Stimulated activated CD4-positive, alpha-beta T cell treated with anti-CD3 and anti-CD28 coated beads, Interleukin-1b, Interleukin-23, amount 100 ng/mL, for 1 hour (primary cell): ENCODE measurements at places on chromosomes 16 and 17.

GRCh38 chr17:80884811-80885210, 106.8 kb upstream of the CHMP6 start:
- no peak for DNase-seq

DNA sequence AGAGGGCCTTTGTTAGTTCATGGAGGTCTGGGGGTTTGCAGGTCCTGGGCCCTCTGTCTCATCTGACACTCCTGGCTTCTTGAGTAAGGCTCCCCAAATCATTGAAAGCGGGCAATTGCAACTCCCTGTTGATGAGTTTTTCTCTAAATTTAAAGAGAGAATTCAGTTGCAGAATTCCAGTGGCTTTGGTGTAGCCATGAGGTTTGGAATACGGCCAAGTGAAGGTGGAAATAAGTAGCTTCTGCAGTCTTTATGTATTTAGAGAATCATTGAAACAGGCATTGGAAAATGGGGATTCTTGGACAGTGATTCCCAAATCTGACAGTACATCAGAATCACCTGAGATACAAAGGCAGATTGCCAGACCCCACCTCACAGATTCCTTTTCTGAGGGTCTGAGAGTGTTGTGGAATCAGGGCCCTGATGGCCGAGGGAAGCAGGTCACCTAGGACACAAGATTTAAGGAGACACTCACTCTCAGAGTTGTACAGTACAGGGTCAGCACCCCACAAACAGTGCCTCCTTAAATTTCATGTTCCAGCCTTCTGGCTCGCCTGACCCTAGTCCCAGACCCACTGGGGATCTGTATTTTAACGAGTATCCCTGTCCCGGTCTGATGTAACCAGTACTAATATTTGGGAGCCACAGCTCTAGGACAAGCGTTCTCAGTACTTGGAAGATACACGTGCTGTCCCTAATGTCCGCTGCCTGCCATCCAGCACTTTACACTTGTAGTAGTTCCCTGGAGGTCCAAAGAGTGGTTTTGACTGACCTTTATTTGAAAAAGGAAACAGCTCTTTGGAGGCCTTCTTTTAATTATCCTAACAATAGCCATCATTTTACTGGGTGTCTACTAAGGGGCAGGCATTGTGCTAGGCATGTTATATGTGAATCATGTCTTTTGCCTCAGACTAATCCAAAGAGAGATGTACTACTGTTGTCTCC, 37.8 kb downstream of the YPEL2 start:
- DNase-seq: no peak

- peak; percentile 77 for DNase-seq
Observed at GRCh38 chr17:47733047-47733673, at the start of gene TBX21. TSS of gene TBX21 (plus strand) at chr17:47733236. CDS start at chr17:47733455, 219 bp downstream.

DNA sequence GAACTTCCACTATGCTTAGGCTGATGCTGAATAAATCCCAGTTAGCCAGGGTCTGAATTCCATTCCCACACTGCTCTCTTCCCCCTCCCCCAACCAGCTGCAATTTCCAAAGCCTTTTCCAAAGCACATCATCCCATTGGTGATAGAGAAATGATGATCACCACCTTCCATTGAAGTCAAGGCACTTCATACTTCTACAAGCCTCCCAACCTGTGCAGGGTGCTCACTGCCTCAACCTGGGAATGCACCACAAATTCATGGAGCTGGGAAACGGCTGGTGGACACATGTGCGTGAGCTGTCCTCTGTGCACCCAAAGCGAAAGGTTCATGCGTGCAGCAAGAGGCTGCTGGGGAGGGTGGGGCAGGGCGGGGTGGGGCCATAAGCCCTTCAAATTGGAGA, 302.7 kb upstream of the IRX3 start:
- DNase-seq: no peak

DNA sequence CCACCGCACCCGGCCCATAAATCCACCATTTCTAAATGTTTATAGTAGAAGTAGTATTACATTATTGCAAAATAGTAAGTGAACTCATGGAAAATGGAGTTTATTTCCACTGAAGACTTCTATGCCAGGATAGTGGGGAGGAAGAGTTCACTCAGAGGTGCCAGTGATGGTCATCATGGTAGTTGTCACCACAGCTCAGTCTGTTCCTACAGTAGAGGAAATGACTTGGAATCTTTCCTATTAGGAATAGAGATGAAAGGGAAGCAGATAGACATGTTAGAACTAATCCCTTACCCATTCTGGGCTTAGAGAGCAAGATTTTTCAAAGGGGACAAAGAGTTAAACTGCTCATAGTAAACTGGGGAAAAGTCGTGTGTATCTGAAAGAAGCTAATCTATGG, 20.1 kb downstream of the MRPL45 start:
- no peak for DNase-seq

GRCh38 chr17:45296833-45297124, 20.0 kb downstream of the MAP3K14 start:
- DNase-seq: no peak

DNA sequence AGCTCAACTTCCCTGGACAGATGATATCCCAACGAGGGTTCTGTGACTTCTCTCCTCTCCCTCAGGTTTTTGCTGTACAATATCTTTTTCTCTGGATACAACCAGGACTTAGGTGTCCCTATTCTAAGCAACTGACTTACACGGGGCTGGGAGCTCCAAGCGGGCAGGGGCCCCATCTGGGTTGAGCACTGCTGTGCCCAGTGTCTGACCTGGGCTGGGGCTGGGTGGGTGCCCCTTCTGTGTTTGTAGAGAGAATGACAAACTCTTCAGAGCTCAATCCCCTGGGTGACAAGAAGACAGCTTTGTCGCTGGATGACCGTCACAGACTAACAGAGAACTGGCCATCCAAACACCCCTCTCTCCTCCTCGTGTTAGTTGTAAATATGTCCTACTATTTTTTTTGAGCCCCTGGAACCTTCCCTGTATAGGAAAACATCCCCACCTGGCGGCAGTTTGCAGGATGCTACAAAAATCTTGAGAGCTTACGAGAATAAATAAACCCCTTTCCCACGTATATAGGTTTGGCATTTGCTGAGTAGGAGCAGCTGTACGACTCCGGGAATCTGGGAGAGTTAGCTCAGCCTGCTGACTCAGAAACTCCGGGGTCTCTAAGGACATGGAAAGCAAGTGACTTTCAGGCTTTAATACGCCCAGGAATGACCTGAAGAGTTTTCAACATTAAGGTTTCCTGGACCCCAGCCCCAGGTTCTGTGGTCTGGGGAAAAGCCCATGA, 23.7 kb upstream of the RCVRN start:
- no peak for DNase-seq

GRCh38 chr16:21260870-21261791, 17.0 kb downstream of the CRYM start:
- DNase-seq: no peak

- DNase-seq: no peak
Observed at GRCh38 chr17:32311028-32311536, 30.9 kb downstream of the C17orf75 start.

- DNase-seq: peak; percentile 63
Observed at GRCh38 chr17:8162233-8162996, at the start of gene VAMP2. TSS of gene VAMP2 (minus strand) at chr17:8162948. CDS start at chr17:8162879, 69 bp downstream.

DNA sequence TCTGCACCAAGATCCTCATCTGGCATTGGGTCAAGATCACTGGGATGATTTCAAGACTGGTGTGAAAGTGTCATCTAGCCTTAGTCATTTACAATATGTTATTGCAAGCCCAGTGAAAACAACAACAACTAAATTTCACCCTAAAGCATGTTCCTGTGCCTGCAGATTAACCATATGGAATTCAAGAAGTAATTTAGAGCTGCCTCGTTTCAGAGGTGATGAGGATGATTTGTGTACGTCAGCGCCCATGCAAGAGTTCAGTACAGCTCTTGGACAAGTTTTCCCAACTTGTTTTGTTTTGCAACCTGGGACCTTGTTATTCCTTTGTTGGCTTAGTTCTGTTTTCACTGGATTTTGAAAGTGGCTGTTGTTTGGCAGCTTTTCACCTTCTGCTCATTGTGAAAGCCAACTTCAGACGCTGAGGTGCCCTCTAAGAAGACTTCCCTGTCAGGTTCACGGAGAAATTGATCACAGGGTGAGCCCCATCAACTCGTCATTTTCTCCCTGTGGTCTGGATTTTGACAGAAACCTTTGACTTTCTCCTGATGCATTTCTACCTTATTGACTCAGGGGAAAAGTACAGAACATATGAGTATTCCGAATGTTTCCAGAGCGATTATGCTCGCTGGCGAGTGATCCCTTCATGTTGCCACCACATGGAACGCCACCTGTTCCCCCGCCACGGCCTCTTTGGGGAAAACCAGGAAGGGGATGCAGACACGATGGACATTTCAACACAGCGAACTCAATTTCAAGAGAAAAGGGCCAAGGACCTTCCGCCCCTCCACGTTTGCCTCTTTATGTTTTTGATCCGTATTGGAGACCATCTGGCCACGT, 85.6 kb downstream of the FOXL1 start:
- no peak for DNase-seq

GRCh38 chr16:52914428-52914827, 138.3 kb downstream of the CHD9NB start:
- DNase-seq: no peak

- DNase-seq: no peak
Observed at GRCh38 chr17:66432411-66432957, 130.1 kb downstream of the PRKCA start.

DNA sequence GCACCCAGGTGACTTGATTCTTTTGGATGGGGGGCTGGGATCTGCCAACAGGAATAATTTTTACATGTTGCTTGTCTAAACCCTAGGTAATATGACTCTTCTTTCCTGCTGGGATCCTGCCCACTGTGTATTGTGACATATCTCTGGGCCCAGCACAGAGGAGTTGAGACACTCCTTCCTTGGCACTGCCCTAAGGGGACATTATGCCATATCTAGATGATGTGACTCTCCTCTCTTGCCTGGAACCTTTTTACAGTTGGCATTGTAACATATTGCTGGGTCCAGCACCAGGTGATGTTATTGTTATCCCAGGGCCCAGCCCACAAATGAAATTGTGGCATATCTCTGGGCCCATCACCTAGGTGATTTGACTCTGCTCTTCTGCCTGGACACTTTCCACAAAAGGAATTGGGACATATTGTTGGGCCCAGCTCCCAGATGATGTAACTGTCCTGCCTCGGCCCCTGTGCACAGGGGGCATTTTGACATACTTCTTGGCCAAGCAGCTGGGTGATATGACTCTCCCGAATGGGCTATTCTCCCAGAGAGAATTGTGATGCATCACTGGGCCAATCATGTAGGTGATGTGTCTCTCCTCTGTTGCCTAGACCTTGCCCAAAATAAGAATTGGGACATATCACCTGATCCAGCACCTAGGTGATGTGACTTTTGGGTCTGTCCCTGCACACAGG, 1837.7 kb downstream of the TP53TG3F start:
- DNase-seq: no peak

- DNase-seq: no peak
Observed at GRCh38 chr17:58693208-58693607, 806 bp downstream of the RAD51C start.

DNA sequence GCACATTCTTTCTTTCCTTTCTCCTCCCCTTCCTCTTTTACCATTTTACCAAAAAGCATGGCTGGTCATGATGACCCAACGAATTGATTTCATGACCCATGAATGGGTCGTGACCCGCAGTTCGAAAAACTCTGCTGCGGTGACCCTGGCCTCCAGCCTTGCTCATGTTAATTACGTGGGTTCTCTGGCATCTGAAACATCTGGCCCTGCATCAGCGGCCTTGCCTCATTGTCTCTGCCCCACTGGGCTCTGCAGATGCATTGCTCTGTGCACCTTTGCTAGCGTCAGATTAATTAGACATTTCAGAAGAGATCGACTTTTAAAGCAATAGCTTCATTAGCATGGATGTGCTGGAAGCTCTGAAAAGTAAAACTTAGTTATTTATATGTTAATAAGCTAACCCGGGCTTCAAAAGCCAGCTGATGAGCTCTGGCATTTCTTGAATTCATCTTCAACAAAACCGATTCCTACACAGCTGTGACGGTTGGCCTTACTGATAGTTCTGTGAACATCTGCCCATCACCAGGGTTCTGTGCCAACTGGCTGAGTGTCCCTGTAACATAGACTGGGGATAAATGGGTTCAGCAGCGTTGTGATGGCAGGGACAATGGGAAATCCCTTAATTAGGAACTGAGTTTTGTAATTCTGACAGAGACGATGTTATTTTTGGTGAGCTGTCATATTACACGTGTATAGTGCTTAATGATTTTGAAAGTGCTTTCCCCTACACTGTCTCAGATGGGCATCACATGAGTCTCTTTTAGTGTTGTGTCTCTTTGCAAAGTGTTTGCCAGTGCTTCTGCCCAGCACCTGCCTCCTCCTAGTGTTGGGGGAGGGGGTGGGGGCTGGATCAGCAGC, 225.9 kb upstream of the EEF2KMT start:
- DNase-seq: no peak

DNA sequence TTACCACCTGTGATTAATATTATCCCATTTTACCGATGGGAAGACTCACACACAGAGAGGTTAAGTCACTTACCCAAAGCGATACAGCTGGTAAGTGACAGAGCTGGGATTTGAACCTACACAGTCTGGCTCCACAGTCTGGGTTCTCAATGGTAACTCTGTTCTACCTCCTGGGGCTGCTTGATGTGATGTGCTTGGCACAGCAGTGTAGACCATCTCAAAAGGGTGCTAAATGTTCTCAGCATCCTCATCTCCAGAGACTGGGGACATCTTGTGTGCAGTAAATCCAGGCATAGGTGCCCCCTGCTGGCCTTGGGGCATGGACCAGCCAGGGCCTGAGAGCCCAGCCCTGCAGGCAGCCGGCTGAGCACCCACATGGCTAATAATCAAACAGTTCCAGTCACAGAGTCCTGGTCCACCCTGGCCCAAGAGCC, 15.4 kb upstream of the KATNB1 start:
- no peak for DNase-seq

GRCh38 chr17:21678393-21679081, 13.8 kb upstream of the KCNJ18 start:
- DNase-seq: no peak

DNA sequence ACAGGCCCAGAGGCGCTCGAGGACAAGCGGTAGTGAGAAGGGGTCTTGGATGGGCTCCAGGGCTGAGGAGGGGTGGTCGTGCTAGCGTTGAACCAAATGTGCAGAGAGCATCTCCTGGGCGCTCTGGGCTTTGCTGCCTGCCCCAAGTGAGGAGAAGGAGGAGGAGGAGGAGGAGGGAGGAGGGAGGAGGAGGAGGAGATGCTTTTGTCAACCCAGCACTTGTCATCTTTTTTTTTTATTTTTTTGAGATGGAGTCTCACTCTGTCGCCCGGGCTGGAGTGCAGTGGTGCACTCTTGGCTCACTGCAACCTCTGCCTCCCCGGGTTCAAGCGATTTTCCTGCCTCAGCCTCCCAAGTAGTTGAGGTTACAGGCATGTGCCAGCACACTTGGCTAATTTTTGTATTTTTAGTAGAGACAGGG, 59.8 kb downstream of the PGS1 start:
- DNase-seq: no peak

DNA sequence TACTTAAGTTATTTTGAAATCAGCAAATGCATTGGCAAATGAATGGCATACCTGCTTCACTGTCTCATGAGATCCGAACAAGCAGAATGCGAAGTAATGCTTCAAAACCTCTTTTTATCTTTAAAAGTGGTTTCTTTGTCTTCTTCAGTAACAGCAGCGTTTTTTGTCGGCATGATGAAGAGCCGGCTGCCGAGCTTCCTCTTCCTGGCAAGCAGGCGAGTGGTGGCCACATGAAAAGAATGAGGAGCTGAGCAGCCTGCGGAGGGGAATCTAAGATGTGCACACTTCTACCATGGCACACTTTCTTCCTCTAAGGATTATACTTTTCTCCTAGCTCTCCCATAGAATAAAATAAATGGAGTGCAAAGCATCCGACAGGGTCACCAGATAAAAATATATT, 42.4 kb upstream of the AKTIP start:
- DNase-seq: peak; percentile 2

GRCh38 chr17:44356241-44356640, 7.4 kb downstream of the FAM171A2 start:
- no peak for DNase-seq

GRCh38 chr16:84198401-84198800, 7.4 kb downstream of the ADAD2 start:
- DNase-seq: no peak
